Parietal lobe (tissue), 2 donors: ENCODE measurements at places on chromosomes 5 and 9. TPM values are rescaled to one million over a fixed set of nuclear protein-coding genes. Genes with fewer than 3 reads are reported as not detected.

Gene GOLGA1
- 27.5 TPM for total RNA-seq

Gene SAPCD2
- total RNA-seq = 2.5 TPM

Gene PTGR1
- 7.5 TPM for total RNA-seq

Gene DND1
- total RNA-seq = 1.3 TPM

Gene ERBIN
- total RNA-seq = 99.2 TPM

Gene TEK
- 7.2 TPM for total RNA-seq

Gene RANBP3L
- total RNA-seq = 3.8 TPM

Gene IL13
- total RNA-seq = not detected

Gene NMUR2
- total RNA-seq = not detected

Gene MED22
- total RNA-seq = 34.4 TPM

Gene ADAMTSL1
- 44.1 TPM for total RNA-seq

Gene SIT1
- not detected for total RNA-seq

Gene SPINK6
- total RNA-seq = not detected

Gene MRRF
- total RNA-seq = 22.2 TPM
